ENCODE measurements at places on chromosomes 1 and 21.

- DNase-seq: no peak
Measured at GRCh38 chr1:5913078-5913845, 79.0 kb downstream of the NPHP4 start.

DNA sequence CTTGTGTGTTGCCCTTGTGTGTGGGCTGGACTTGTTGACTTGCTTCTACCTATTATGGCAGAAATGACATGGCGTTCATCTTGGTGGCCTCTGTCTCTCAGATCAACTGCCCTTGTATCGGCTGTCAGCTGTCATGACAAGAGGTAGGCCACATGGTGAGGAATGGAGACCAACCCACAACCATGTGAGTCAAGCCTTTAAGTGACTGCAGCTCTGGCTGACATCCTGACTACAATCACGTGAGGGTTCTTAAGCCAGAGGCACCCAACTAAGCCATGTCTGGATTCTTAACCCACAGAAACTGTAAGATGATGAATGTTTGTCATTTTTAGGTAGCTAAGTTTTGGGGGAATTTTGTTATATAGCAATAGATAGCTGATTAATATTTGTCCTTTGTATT is 82.1 kb downstream of the KCND3 start:
- DNase-seq: no peak

GRCh38 chr1:159239551-159240220 is 35.0 kb downstream of the ACKR1 start:
- DNase-seq: no peak

GRCh38 chr1:161905269-161905884 is 118.3 kb downstream of the OLFML2B start:
- DNase-seq: peak; percentile 5

DNA sequence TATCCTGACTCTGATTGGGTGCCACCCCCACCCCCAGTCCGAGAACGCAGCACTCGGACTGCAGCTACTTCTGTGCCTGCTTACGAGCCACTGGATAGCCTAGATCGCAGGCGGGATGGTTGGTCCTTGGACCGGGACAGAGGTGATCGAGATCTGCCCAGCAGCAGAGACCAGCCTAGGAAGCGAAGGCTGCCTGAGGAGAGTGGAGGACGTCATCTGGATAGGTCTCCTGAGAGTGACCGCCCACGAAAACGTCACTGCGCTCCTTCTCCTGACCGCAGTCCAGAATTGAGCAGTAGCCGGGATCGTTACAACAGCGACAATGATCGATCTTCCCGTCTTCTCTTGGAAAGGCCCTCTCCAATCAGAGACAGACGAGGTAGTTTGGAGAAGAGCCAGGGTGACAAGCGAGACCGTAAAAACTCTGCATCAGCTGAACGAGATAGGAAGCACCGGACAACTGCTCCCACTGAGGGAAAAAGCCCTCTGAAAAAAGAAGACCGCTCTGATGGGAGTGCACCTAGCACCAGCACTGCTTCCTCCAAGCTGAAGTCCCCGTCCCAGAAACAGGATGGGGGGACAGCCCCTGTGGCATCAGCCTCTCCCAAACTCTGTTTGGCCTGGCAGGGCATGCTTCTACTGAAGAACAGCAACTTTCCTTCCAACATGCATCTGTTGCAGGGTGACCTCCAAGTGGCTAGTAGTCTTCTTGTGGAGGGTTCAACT is 2.1 kb downstream of the RBM15 start:
- no peak for DNase-seq

DNA sequence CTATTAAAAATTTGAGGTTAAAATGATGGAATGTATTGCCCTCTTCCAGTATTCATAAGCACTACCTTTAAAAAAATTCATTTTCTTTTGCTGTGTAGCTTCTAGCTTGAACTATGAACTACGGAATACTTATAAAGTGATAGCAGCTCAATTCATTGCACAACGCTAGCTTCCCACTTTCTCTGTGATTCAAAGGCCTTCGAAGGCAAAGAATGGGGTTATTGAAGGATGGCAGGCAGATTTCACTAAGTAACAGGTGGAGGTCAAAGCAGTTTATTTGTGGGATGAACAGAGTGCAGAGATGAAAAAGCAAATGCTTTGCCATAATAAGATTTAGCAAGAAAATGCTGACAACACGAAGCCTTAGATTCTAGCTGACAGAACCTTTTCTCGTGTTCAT is 290.6 kb downstream of the NFIA start:
- no peak for DNase-seq

GRCh38 chr21:15592271-15592860 is 137.4 kb upstream of the USP25 start:
- DNase-seq: no peak

GRCh38 chr1:172414331-172414730 is 6.2 kb upstream of the C1orf105 start:
- DNase-seq: no peak

DNA sequence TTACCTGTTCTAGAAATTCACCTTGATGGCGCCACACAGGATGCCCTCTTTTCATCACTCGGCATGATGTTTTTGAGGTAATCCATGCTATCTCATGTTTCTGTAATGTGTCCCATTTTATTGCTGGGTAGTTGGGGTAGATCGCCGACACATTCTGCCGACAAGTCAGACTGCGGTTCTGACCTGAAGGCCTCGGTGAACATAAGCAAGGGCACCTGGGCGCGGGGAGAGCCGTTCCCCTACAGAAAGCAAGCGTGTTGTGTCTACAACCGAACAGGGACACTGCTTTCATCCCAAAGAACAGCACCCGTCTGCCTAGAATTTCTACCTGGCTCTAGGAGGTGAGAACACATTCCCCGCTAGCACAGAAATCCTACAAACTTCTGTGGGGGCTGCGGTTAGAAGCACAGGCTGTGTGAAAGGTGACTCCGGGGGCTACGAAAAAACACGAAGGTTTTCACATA is 149.2 kb downstream of the PPIAL4G start:
- DNase-seq: no peak

DNA sequence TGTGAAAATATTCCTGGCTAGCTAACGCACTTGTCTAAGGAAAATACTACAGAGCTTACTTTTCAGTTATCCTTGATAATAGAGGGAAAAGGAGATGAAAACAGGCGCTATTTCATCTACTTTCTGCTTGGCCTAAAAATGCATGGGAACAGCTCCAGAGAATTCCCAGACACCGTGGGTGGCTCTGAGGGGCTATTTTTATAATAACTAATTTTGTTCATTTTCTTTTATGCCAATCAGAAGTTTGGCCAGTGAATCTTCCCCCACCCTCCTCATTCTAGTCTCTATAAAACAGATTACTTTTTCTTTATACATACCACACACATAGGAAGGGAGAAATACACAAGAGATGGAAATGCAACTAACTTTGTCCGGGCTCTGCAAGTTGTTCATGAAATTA is 322.9 kb downstream of the SETD4 start:
- no peak for DNase-seq

DNA sequence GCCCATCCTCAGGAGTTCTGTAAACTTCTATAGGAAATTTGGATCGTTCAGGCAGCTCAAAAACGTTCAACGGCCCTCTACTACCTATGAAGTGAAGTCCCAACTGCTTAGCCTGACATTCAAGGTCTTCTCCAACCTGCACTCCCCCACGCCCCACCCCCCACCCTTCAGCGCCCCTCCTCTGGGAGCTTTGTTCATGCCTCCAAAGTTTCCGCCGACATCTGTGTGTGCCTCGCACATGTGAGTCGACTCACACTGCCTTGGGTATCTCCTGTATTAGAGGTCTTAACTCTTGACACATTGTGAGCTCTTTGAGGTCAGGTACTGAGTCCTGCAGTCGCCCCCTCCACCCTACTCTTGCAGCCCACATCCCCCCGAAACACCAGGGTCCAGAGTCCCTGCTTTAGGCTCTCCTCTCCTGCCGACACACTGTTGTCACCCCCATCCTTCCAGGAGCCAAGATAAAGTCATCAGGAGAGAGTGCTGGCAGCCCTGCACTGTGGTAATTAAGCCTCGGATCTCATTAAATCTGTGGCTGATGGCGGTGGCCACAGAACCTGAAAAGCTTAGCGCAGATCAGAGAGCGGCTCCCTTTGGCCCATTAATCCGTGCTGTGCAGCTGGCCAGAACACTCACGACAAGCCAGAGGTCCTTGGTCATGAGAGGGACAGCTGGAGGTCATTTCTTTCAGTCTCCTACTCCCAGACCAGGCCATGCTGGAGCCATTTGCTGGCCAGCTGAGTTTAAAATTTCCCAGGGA is 1.4 kb upstream of the PAFAH2 start:
- DNase-seq: no peak
